ENCODE measurements at places on chromosomes 4 and X.

GRCh38 chr4:184649026-184649970 lies at the start of the genes CASP3 and PRIMPOL:
TSS of gene CASP3 (minus strand) at chr4:184649447. CDS start at chr4:184638453, 10,994 bp downstream.
TSS of gene PRIMPOL (plus strand) at chr4:184649738. CDS start at chr4:184657141, 7,403 bp downstream.
- peak; percentile 75 for DNase-seq

- no peak for DNase-seq
Measured at GRCh38 chrX:12917753-12918152, 11.3 kb downstream of the TLR8 start.

DNA sequence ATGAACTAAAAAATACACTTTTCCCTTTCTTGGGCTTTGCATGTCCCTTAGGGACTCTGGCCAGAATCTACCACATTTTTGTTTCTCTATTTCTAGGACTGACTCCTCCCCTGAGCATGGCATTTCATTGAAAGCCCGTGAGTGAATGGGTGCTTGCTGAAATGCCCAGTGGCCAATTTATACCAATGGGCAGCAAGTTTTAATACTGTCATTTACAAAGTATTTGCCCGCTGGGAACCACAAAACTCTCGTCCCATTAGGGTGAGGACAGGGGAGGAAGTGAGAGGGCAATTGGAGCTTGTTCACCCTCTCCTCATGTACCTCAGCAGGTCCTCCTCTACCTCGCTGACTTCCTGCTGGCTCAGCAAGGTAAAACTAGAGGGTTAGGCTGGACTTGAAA lies 1.1 kb downstream of the SRPX2 start:
- DNase-seq: no peak

DNA sequence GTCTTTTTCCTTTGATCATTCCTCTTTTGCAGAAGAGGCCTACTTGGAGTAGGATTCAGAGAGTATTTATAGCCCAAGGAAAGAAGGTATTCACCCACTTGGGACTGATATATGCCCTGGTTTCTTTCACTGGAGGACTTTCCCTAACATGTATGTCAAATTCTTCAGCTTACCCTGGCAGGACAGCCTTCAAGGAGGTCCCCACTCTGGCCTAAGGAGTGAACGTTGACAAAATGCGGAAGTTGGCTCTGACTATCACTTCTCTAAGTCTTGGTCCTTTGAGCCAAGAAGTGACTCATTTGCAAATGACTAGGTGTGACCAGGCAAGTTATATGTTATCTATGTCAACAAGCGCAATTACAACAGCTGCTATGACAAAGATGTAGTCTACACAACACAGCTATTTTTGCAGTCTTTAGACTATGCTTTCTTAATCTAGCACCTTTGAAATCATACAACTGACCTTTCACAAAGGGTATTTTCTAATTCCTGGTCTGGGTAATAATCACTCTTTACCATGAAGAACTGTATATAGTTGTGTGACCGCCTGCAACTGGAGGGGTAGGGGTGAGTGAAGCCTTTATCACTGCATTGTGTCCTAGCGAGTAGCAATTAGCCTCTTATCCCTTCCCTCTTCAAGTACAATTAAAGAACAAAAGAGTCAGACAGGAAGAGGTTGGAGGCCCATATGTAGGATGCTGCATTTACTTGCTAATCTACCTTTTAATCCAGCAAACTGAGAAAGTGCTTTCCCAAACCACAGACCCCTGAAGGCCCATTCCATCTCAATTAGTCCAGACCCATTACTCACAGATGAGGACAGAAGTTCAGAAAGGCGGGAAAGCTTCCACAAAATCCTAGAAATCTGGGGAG lies 50.1 kb downstream of the RASGEF1B start:
- no peak for DNase-seq

GRCh38 chr4:82585690-82586435 lies 24.1 kb upstream of the TMEM150C start:
- no peak for DNase-seq

- DNase-seq: no peak
Measured at GRCh38 chrX:119763181-119763580, 4.8 kb downstream of the SOWAHD start.

Data from NCI-H2081 treated with DMSO at 0.1 percent for 48 hours (cell line).